ENCODE measurements at places on chromosomes 6 and 20.

DNA sequence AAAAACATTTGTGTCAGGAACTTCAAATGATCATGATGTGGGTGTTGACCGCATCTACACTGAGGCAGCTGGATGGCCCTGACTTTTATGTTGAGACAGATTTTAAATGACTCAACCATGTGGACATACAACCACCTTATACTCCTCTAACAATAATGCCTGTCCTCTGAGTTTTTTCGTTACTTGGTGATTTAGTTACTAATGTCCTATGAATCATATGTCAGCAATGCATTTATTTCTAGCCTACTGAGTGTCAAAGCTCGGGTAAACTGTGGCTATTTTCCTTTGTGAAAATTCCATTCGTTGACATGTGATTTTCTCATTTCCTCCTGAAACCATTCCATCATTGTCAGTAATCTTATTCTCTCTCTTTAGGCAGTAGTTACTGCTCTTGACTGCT is 38.9 kb upstream of the NKX2-4 start:
- DNase-seq, result no peak

- no peak for DNase-seq
These were observed 29.6 kb downstream of the GSS start for GRCh38 chr20:34925981-34926380.

- no peak for DNase-seq
These were observed 32.6 kb upstream of the BTN3A2 start for GRCh38 chr6:26332408-26332807.

- DNase-seq, result no peak
These were observed 902 bp downstream of the ZNF337 start for GRCh38 chr20:25695532-25696370.

GRCh38 chr6:111759331-111759835 is 113.9 kb downstream of the FYN start:
- DNase-seq, result no peak

- no peak for DNase-seq
These were observed 159.5 kb downstream of the DLL1 start for GRCh38 chr6:170131351-170131750.

DNA sequence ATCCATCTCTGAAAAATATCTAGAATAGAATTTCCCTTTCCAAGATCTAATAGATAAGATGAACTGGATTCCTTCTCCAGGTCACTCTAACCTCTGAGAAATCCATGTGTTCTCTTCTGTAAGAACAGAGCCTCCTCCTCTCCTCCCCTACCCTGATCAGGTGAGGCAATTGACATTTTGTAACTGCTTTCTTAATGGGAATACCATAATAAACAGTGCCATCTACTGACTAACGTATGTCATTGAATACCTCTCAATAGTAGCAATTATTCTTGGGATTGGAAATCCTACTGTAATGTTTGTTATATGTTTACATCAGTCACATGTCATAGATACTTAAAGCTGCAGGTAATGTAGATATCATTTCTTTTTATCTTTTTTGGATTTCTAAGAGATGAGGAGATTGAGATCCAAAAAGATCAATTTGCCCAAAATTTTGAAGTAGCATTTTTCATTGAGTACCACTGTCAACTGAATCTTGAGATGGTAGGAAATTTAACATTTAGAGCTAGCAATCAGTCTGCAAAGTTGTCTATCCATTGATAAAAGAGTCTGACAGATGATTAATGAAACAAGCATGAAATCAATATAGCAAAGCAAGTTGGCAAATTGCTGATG is 365.8 kb upstream of the HSF2 start:
- DNase-seq, result no peak

- DNase-seq, result no peak
These were observed 9.7 kb upstream of the CLDN20 start for GRCh38 chr6:155254139-155254538.

DNA sequence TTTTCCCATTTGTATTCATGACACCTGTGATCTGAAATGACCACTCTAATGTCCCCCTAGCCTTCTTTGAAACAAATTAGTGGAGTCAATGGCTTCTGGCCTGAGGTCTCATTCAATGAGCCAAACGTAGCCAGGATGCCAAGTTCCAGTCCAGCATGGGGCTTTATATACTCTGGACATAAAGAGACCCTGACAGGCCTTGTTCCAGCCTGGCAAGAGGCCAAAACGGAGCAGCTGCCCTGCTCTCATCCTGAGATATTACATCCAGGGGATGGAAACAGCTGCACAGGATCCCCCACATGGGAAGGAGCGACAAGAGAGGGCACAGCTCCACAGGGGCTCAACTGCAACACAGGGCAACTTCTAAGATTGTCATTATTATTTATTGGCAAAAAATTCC is 437.8 kb downstream of the CDH26 start:
- no peak for DNase-seq

GRCh38 chr6:159097256-159097655 is 52.5 kb upstream of the TAGAP start:
- DNase-seq, result no peak

DNA sequence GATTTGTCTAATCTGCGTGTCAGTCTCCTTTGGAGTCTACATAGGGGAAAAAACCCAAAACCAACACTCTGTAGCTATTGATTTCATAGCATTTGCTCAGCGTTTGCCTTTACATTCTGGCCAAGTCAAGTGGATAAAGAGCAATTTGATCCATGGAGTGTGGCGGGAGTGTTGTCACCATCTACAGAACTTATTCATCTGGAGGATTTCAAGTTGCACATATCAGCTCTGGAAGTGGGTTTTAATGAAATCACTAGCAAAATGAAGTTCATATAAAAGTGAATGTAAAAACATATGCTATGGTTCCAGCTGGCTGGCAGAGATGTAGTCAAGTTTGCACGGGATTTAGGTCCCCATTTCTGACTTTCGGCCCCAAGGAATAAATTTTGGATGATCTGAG is 219.7 kb upstream of the SUPT3H start:
- DNase-seq, result no peak

- no peak for DNase-seq
These were observed 34.5 kb upstream of the FAM184A start for GRCh38 chr6:119112812-119113530.

- DNase-seq, result no peak
These were observed 33.2 kb upstream of the AKAP7 start for GRCh38 chr6:131101911-131102680.

DNA sequence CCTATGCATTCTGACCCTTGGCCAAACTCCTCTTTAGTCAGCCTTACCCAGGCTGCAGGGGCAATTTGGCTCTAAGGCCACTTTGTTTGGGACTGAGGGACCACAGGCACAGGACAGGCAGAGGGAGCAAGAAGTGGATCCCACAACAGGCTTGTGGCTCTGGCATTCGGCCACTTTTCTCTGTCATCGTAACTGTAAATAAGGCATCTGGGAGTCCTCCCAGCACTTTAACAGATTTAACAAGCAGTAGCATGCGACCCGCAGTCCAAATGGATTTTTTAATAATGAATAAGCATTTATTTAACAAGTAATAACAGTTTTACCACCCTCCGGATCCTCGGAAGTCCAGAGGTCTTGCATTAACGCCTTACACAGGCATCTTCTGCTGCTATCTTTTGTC is 16.1 kb upstream of the CDH22 start:
- no peak for DNase-seq

GRCh38 chr6:100101644-100102043 is 107.6 kb upstream of the MCHR2 start:
- DNase-seq, result no peak

DNA sequence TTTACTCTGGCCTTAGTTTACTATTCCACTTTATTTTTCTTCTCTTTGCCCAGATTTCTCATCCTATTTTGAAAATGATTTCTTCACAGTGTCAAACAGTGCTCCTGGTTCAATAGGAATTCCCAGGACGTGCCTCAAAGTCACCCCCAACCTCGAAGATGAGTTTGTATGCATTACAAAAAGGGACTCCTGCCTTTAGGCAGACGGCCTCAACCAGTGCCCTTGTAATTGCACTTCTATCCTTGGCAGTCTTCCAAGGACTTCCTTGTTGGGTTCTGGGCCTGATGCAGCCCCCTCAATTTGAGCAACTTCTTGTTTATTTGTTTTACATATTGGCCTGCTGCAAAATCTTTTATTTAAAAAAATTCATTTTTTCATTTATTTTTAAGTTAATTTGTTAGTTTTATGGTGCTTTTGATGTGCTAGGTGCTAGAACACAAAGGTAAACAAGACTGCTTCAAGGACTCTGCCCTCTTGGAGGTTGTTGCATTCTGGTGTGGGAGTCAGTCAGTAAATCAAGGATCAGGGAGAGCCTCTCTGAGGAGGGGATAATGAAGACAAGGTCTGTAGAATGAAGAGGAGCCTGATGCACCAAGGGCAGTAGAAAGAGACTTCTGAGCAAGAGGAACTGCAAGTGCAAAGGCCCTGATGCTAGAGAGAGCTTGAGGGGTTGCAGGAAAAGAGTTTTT is 181.5 kb upstream of the LAMP5 start:
- no peak for DNase-seq

GRCh38 chr6:140183881-140184280 is 809.4 kb upstream of the CITED2 start:
- DNase-seq, result no peak

GRCh38 chr20:14126856-14127255 is 131.5 kb downstream of the MACROD2 start:
- DNase-seq, result no peak

GRCh38 chr6:90088009-90088408 is 193.7 kb downstream of the GJA10 start:
- no peak for DNase-seq

GRCh38 chr6:136411025-136411325 is 121.3 kb upstream of the BCLAF1 start:
- DNase-seq, result no peak

- no peak for DNase-seq
These were observed 161.3 kb upstream of the AGPAT4 start for GRCh38 chr6:161434921-161435747.

DNA sequence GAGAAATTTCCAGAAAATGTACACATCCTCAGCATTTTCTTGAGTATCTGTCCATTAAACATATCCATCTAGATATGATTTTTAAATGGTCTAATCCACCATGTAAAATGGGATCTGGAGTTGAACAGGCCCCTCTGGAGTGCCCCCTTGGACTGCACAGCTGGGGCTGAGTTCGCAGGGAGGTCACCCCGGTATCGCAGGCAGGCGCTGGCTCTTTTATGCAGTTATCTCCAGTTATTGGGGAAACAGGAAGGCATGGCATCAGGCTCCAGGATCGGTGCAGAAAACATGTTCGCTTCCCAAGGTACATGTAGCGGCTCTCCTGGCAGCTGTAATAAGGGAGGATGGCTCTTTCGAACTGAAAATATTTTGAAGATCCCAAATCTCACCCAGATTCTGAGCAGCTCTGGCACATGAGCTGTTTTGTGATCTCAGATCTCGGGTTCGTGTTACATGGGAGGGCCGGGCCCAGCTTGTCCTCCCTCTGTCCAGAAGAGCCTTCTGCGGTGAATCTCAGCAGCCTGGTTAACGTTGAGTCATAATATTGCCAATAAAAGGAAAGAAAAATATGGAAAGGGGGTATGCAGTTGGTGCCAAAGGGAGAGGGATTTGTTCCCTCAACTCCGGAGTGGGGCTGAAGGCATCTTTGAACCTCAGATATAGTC is 167.7 kb downstream of the EYA2 start:
- no peak for DNase-seq

GRCh38 chr20:49344140-49344539 is 66.3 kb upstream of the ZNFX1 start:
- DNase-seq, result no peak

GRCh38 chr6:31763619-31763940 is 1.1 kb downstream of the SAPCD1 start:
- no peak for DNase-seq

- DNase-seq, result no peak
These were observed 89.2 kb upstream of the ARID1B start for GRCh38 chr6:156687789-156688619.

Data from GOT3 (cell line).